NCI-H2081 (cell line): ENCODE measurements at places on chromosomes 5 and 9.
A peak's percentile ranks its signal among the peaks of the same experiment; 100 is the strongest.

DNA sequence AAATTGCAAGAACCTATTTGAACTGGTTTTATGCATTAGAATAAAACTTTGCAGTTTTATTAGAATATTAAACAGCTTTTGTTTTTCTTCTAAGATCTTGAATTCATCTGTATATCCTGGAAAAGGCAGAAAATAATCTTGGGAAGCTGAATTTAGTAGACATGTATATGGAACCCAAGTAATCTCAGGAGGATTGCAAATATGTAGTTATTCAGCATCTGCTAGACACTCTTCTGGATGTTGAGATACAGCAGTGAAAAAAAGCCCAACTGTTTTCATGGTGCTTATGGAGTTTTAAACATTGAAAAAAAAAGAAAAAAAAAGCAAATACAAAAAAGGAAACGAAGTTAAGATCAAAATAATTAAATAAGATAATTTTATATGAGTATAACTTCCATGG lies 922.2 kb upstream of the SEMA6A start:
- DNase-seq = no peak

DNA sequence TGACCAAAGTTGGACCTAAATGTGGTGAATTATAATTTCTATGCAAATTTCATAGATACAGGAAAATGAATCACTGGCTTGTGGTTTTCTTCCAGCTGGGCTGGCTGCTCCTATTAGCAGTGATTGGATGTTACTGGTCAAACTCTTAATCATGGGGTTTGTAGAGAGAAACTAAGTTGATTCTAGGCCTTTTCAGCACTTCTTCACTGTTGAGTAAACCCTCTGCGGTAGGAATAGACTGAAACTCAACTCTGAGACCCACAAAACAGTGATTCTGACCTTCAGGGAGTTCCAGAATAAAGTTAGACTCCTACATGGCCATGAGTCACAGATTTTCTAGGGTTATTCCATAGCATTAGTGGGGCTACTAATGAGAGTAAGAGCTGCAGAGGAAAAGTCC lies 47.9 kb upstream of the FKTN start:
- DNase-seq = no peak

GRCh38 chr9:36152741-36153438 lies 16.3 kb upstream of the CCIN start:
- no peak for DNase-seq

DNA sequence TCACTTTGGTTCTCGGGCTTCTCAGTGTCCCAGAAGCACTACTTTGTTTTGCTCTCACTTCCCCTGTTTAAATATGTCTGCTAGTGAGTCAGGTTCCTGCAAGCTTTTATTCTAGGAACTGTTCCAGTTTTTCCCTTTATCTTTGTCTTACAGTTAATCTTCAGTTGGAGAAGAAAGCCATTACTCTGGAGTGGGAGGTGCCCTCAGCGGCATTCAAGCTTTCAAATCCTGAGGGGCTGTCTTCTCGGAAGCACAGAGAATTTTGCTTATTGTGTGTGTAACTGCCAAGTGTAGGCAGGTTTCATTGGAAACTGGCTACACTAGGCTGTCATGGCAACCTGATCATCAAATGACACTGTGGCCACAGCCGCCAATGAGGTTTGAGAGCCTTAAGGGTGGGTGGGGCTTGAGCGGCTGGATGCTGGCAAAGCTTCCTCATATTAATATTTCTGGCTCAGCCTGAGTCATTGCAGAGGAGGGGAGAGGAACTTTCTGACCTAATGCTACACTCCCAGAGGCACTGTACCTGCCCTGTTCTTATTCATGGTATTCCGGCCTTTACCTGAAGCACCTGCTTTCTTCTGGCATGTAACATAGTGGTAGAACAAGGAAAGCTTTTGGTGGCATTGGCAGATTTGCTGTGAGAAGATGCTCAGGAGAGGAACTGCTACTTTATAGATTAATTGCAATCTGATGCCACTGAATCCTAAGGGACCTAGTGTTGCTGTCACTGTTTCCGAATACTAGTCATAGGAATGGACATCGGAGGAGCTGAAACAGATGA lies 26.3 kb downstream of the SLC25A25 start:
- DNase-seq = peak; percentile 94

- DNase-seq = peak; percentile 49
These were observed 11.7 kb upstream of the RPS14 start for GRCh38 chr5:150461231-150461630.
